Glutamatergic neuron (in vitro differentiated cells): ENCODE measurements at places on chromosomes 6 and 20. TPM values are rescaled to one million over a fixed set of nuclear protein-coding genes. Genes with fewer than 3 reads are reported as not detected.

Gene CCN5
- total RNA-seq = not detected

Gene GRM1
- 0.17 TPM for total RNA-seq

DNA sequence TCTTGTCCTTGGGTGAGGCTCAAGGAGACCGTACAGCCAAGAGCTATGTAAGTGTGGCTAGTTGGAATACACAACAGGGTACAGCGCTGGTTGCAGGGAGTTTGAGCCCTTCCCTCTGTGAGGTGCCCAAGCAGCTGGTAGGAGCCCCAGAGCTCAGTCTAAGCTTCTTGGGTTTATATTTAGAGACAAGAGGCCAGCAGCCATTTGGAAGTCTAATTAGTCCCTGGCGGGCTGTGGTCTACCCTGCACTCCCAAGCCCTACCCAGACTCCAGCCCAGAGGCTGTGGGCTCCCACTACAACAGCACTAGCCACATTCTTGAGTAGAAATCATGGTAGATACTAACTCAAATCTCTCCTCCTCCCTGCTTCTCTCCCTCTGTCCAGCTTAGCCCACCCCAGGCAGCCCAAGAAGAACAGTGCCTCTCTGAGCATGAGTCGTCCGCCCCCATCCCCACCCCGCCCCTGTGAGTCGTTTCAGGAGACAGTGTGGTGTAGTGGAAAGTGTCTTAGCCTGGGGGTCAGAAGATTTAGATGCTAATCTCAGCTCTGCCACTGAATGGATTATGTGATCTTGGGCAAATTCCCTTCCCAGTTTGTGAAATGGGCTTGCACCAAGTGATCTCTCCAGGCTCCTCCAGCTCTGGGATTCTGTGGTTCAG is 37.8 kb downstream of the EIF2S2 start:
- no peaks in the 10 kb centered on the region for H3K36me3 ChIP-seq
- DNase-seq = no peak
- peaks cover 11% of the 10 kb centered on the region for H3K4me1 ChIP-seq
- no peak overlapping the region for H3K4me3 ChIP-seq

DNA sequence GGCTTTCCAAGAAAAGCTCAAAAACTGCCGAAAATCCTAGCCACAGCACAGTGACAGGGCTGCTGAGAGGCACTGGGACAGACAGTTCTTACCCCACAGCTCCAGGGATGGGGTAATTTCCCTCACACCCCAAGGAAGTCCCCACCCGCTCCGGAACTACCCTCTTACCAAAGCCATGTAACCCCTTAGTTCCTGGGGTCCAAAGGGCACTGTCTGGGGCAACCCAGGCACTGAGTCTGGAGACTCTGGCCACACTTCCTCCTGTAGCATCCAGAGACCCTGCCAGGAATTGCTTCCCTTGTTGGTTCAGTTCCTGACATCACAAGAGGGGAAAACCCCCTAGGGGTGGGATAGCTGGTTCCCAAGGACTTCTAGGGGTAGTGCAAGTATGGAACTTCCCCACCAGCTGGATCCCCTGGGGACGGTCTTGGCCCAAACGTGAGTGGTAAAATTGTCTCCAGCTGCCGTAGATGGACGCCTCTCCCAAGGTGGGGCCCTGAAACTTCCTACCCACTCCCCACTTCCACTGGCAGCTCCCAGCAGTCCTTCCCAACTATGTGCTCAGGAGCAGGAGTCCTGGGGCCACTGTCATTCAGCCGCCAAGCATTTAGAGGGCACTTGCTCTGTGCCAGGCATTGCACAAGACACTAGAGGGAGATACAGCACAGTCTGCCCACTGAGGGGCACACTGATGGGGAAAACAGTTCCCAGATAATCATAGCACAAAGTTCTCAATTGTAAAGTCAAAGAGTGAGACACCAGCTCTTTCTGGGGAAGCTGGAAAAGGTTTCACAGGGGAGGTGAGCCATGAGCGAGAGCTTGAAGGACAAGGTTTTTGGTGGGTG is 17.2 kb upstream of the HCK start:
- H3K27me3 ChIP-seq = peaks cover 6% of the 10 kb centered on the region
- peaks cover 5% of the 10 kb centered on the region for H3K4me1 ChIP-seq

- H3K27ac ChIP-seq = no peak overlapping the region
- no peaks in the 10 kb centered on the region for H3K36me3 ChIP-seq
- peaks cover 3% of the 10 kb centered on the region for H3K27me3 ChIP-seq
- no peak overlapping the region for H3K4me3 ChIP-seq
- peaks cover 3% of the 10 kb centered on the region for H3K4me1 ChIP-seq
Observed at GRCh38 chr6:96279084-96279483, 242.5 kb upstream of the UFL1 start.

GRCh38 chr20:41476013-41476441 is 109.4 kb upstream of the EMILIN3 start:
- DNase-seq = no peak
- H3K36me3 ChIP-seq = no peaks in the 10 kb centered on the region
- peak overlapping the region; percentile 18 for H3K4me3 ChIP-seq
- H3K27me3 ChIP-seq = no peaks in the 10 kb centered on the region
- peaks cover 28% of the 10 kb centered on the region for H3K4me1 ChIP-seq

DNA sequence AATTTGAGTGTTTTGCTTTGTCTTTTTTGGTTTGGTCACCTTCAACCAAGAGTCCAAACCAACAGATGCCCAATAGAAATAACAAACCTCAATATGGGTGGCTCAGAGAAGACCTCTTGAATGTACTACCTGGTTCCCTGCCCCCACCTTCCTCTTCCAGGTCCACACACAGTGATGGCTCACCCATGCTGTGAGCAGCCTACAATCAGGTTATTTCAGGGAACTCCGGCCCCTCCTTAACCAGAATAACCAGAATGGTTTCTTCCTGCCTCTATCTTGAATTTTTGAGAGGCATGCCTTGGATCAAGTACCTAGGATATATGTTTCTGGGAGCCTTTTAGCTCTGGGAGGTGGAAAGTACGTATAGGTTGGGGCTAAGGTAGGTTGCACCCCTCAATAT is 327.1 kb upstream of the PRDM1 start:
- H3K4me1 ChIP-seq = no peaks in the 10 kb centered on the region
- H3K4me3 ChIP-seq = no peak overlapping the region
- H3K27me3 ChIP-seq = peaks cover 2% of the 10 kb centered on the region
- H3K36me3 ChIP-seq = no peaks in the 10 kb centered on the region
